ENCODE measurements at places on chromosomes 5 and 9.

GRCh38 chr5:115496936-115497576, 47.5 kb downstream of the FEM1C start:
- DNase-seq, result no peak

GRCh38 chr9:126703866-126704156, 90.1 kb downstream of the LMX1B start:
- DNase-seq, result no peak

- peak; percentile 42 for DNase-seq
These were observed 162.2 kb downstream of the GLIS3 start for GRCh38 chr9:4137681-4138099.

- DNase-seq, result no peak
These were observed 198.9 kb downstream of the TAF11L14 start for GRCh38 chr5:17832949-17833745.

DNA sequence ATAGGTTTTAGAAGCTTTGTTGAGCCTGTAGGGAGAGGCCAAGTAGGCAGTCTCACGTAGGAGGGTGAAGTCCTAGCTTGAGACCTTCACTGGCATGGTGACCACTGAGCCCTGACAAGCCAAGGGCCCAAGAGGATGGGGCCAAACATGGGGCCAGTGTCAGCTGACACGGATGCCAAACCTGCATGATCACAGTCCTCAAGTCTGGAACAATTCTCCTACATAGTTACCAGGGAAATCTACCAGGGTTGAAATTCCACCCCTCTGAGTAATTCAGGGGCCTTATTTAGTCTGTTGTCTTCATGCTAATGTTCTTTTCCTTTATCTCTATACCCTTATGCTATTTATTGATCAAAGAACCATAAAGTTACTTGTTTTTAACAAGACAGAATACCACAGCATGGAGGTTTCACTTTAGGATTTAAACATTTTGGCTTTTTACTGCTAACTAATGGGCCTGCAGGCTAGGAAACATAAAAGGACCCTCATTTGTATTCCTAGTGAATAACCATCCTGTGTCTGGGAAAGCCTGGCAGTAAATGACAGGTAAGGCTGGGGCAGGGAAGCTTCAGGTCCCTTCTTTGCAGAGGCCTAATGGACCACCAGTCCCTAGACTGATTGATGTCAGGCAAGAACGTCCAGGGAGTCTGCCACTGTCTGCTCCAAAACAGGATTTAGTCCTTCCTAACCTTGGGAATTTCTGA, 140.8 kb downstream of the FGF1 start:
- DNase-seq, result no peak

GRCh38 chr5:154714266-154714986, 40.8 kb upstream of the LARP1 start:
- DNase-seq, result no peak

DNA sequence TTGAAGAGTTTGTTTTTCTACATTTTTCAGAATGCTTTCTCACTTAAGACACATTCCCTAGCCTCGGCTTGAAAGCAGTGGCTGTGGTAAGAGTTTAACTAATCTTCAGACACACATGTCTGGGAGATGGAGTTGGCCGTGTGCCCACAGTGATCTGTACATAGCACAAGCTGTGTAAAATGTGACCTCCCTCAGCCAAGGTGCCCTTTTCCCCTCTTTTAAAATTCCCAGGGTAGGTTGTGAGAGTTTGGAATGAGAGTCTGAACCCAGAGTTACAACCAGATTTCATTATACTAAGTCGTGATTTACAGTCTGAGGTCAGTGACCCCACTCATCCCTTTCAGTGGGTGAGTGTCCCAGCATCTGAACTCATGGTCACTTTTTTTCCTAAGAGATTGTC, 230.4 kb downstream of the DOCK8 start:
- peak; percentile 6 for DNase-seq

DNA sequence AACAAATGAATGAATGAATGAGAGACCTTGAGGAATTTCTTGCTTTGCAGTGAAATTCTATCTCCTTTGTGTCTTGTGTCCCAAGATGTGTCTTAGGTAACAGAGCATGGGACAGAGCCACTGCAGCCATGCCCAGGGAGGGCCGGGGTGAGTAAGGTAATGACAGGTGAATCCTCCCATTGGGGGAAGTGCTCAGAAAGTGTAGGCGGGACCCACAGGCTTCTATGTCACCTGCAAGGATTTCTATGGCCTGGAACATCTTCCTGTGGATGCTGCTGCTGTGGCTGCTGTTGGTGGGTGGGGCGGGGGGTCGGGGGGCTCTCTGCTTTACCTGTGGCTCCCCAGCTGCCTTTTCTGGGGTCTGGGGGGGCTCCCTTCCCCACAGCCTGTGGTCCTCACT, 133.6 kb upstream of the IER5L start:
- no peak for DNase-seq

DNA sequence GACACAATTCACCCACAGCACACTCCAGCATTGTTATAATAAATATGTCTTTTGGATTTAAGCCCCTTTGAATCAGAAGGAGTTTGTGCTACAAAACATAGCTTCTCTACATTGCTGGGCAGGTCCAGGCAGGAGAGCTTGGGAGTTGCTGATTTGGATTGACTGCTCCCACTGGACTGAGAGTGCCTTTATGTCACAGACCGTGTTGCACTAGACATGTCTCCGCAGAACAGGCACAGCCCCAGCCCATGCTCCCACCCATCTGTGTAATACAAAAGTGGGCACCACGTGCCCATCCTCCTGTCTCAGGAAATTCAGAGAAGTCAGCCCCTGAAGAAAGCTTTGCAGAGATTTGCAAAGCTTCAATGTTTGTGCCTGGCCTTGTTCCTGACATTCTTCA, 117.1 kb downstream of the MED10 start:
- no peak for DNase-seq

DNA sequence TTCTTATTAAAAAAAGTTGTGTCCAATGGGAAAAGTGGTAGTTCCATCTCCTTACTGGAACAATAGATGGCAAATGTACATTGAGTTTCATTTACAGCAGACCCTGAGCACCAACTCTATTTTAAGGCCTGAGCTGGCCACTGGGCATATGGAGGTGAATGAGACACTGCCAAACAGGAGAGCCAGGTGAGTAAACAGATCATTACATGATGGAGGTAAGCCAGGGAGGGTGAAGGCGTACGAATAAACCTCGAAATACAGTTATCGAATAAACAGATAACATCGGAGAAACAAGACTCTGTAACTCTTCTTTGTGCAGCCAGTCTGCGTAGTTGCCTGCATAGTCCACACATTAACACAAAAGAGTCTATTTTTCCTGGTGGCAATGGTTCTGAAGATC, 446.4 kb upstream of the KLF4 start:
- DNase-seq, result no peak

GRCh38 chr5:1461396-1461795, 16.2 kb upstream of the SLC6A3 start:
- DNase-seq, result no peak

DNA sequence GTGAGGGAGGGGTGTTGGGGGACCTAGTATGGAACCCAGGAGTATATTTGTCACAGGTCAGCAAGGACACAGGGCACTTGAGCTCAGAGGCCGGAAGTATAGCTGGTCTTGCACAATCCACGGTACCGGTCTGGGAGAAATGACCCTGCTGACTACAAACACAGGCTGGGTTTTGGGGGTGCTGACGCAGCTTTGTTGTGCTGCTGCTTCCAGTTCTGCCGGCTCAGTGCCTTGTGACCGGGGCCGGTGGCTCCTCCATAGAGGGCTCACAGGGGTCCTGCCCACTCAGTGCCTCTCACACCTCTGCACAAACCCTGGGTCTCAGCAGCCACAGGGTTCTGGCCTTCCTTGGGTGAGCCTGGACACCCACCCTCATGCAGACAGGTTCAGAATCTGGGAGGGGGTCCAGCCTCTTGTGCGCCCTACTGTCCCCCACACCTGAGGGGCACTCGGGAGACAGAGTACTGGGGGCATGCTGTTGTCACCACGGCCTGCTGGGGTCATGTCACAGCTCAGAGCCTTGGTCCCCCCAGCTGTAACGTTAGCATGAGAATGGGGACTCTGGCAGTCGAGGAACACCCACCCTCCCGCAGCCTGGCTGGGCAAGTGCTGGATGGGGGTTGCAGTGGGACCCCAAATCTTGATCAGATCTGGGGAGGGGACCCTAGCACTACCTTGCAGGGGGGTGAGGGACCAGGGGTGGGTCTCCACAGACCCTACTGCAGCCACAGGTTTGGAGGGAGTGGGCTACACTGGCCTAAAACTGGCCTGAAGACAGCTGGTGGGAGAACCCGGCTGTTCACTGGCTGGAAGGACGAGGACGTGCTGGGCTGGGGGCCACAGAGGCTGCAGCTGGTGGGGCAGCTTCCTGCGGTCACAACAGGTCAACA, 17.7 kb downstream of the NINJ1 start:
- no peak for DNase-seq

DNA sequence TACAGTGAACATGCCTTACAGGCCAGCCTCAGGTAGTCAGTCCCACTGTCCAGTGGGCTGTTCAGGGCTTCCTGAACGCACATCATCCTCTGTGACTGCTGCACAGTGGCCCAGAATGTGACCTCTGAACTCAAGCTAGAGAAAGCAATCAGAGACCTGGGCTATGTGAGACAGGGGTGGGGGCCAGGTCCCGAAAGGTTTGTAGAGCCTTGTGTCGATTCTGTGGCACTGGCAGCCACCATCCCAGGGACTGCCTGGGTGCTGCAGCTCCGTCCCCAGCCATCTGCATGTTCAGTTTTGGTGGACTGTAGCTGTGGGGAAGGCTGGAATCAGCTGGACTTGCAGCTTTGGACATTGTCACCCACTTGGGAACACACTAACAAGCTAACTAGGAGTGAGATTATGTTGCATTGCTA, 47.7 kb downstream of the MVB12B start:
- DNase-seq, result no peak

DNA sequence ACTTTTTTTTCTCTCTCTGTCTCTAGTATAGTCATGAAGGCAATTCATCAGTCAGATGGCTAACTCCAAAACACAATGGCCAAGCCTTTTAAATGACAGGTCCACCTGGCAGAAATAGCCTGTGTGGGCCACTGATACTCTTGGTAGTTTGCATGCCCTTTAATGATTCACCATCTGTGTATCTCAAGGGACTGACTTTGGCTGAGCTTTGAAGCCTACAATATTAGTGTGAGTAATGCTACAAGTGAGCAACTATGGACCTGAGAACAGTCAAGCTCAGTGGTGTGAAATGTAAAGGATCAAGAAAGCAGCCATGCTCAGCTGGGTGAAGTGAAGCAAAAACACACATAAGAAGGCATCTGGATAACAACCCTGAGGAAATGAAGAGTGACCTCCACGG, 506.9 kb downstream of the TLE1 start:
- peak; percentile 1 for DNase-seq

DNA sequence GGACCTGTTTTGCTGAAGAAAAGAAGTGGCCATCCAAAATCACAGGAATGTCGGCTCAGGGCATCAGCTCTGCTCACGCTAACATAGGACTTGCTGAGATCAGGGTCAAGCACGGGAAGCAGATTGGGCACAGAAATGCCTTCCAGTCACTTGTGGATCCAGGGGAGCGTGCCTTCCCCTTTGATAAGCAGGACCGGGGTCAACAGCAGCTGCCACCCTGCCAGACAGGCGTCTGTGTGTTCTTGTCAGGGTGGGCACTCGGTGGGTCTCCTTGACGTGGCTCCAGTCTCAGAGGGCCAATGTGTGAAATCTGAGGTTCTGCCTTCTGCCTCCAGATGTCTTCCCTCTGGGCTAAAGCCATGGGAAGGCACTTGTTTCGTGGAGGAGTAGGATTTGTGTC, 313.7 kb upstream of the IRX4 start:
- DNase-seq, result no peak

DNA sequence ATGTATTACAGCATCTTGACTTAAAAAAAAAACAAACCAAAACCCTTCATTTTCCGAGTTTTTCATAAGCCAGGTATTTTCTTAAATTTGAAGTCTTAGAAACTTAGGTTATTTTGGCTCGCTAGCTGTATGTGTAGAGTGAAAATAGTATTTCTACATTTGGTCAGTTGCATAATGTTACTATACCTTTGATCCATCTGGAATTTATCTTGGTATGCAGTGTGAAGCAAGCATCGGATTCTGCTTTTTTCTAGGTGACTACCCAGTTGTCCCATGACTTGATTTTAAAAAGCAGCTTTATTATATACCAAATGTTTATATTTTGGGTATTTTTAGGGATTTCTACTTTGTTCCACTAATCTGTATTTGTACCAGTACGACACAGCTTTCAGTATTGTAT, 27.7 kb downstream of the UBAP1 start:
- DNase-seq, result no peak

GRCh38 chr9:106467865-106468164, 395.2 kb upstream of the ZNF462 start:
- DNase-seq, result peak; percentile 28

DNA sequence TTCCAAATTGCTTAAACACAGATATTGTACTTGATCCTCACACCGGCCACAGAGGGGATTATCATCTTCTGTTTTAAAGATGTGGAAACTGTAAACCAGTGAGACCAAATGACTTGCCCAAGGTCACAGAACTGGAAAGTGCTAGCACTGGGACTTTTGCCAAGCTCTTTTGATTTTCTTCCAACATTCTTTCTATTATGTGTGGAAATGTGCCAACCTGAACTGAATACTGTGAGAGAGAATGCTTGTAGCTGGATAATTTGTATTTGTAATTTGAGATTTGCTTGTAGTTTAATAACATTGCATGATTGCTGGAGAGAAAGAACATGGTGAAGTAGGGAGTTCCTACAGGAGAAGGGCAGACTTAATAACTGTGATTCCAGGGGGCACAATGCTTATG, 977.9 kb upstream of the NUDT12 start:
- peak; percentile 24 for DNase-seq

GRCh38 chr5:83632874-83633273, 87.8 kb downstream of the HAPLN1 start:
- no peak for DNase-seq

DNA sequence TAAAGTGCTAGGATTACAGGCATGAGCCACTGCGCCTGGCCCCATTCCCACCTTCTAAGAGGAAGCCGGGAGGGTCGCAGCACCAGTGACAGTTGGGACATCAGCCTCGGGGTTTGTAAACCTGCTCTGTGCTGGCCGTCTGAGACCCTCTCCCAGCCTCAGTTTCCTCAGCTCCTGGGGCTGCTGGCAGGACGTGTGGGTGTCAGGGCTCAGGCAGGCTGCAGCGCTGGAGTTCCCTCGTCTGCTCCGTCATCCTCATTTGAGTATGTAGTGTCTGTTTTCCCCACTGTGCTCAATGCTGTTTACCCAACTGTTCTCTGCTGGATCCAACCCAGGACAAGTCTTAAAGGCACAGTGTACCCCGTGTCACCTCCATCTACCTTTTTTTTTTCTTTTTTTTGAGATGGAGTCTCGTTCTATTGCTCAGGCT, 2.0 kb upstream of the NINJ1 start:
- DNase-seq, result no peak

DNA sequence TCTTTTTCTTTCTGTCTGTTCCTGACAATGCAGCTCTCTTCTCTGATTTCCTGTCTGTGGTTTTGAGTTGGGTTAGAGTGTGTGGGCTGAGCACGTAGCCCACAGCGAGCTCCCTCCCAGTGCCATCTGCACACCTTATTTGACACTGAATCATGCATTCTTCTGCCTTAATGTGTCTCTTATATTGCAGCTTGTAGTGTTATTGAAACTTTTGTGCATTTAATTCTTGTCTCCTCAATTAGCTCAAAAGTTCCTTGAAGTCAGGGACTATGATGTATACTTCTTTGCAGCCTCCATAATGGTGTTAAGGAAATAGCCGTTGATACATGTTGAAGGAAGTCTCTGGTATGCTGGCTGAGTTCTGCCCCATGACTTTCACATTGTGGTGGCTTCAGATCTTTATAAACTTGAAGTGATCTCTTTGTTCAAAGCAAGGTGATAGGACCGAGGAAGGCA, 576.2 kb upstream of the CLINT1 start:
- no peak for DNase-seq

Data from fibroblast of skin of left biceps (primary cell).